ENCODE measurements at places on chromosomes 16 and 17.

- DNase-seq = no peak
These were observed 79.6 kb upstream of the TOB1 start for GRCh38 chr17:50945779-50946222.

DNA sequence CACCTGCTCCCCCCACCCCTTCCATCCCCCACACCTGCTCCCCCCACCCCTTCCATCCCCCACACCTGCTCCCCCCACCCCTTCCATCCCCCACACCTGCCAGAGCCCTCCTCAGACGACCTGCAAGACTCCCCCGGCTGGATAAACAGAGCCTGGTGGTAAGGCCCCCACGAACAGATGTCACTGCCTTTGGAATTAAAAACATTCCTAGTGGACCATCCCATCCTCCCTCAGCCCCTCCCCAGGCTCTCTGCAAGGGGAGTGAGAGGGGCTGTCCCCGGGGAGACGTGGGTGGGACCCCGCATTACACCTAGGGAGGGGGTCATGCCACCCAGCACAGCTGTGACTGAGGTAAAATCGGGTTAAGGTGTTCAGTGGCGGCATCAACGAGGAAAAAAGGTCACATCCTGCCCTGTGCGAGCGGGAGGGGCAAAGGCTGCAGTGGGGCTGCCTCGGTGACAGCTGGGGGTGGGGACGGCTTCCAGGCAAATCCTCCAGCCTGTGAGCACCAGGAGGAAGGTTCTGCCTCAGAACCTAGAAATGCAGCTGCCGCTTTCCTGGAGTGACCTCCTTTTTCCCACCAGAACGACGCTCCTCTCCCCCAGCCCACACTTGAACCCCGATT is 38.7 kb downstream of the TIMM22 start:
- peak; percentile 7 for DNase-seq

DNA sequence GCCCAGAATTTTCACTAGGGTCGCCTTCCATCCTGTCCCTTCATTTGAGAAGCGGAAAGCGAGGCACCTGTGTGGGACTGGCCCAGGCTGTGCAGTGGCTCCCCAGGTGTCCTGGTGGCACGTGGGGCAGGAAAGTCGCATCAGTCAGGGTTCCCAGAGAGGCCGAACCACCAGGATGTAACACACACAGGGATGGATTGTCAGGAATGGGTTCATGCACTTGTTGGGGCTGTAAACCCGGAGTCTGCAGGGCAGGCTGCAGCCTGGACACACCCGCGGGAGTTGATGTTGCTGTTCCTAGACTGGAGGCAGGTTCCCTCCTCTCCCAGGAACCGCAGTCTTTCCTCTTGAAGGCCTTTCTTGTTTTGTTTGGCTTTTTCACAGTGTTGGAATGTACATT is 30.7 kb upstream of the RPTOR start:
- DNase-seq = no peak

- no peak for DNase-seq
These were observed 50.6 kb downstream of the RMI2 start for GRCh38 chr16:11395949-11396240.

DNA sequence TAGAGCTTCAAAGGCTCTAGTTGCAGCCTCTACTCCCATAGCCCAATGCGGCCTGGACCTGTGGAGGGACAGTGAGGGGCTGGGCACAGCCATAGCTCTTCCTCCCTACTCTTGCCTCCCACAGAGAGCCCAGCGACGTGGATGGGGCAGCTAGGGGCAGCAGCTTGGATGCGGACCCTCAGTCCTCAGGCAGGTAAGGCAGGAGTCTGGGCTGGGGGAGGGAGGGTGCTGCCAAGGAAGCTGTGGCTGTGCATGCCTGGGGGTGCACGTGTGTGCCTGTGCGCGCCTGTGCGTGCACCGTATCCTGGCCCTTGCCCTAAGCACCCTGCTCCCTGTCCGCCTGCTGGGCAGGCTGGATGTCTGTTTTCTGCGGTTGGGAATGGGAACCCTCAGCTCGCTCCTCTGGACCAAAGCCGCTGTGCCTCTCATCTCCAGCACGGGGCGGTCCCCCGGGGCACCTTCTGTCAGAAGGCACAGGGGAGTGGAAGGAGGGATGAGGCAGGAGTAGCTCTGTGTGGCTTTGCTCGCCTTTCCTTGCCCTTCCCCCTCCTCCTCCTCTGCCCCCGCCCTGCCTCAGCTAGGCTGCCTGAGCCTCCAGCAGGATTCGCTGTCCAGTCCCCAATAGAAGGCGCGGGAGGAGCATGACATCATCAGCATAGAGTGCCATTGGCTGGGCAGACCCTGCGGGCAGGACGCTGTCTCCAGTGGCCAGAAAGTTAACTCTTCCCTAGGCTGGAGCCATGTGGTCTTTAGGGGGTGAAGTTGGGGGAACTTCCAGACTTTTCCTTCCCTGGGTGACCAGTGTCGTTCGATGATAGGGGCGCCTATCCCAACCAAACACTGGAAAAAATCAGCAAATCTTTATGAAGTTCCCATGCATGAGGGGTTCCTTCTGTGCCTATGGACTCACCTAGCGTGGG is 797 bp downstream of the PRCD start:
- peak; percentile 99 for DNase-seq

GRCh38 chr16:64858076-64858475 is 263.8 kb downstream of the CDH11 start:
- no peak for DNase-seq

- DNase-seq = peak; percentile 78
These were observed at the start of the genes NAA60 and ZNF597 for GRCh38 chr16:3443108-3444031. TSS of gene NAA60 (plus strand) at chr16:3443680. CDS start at chr16:3476228, 32,548 bp downstream. TSS of gene ZNF597 (minus strand) at chr16:3443504. CDS start at chr16:3443153, 351 bp downstream.

- DNase-seq = no peak
These were observed 121.9 kb upstream of the CDH13 start for GRCh38 chr16:82504836-82505235.

GRCh38 chr17:35087731-35088355 is 24.3 kb upstream of the RFFL start:
- DNase-seq = no peak

DNA sequence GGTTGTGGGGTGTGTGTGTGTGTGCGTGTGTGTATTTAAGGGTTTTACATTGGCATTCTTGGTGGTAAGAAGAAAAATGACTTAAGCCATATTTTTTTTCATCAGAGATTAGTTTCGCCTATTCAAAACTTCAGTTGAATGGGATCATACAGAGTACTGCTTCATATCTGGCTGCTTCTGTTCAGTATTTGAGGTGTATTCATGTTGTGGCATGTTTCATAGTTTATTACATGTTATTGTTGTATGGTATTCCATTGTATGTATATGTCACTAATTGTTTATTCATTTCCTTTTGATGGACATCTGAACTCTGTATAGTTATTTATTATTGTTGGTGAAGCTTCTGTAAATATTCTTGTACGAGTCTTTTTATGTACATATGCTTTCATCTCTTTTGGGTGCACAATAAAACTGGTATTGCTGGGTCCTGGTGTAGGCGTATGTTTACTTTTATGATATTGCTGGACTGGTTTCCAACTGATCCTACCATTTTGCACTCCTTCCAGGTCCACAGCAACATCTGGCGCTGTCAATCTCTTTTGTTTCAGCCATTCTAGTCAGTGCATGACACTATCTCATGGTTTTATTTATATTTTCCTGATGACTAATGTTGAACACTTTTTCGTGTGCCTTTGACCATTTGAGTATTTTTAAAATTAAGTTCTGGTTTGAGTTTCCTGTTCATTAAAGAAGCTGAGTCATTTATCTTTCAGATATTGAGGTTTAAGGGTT is 77.4 kb upstream of the MAF start:
- no peak for DNase-seq

- DNase-seq = no peak
These were observed 6.3 kb upstream of the SECTM1 start for GRCh38 chr17:82339634-82340580.

DNA sequence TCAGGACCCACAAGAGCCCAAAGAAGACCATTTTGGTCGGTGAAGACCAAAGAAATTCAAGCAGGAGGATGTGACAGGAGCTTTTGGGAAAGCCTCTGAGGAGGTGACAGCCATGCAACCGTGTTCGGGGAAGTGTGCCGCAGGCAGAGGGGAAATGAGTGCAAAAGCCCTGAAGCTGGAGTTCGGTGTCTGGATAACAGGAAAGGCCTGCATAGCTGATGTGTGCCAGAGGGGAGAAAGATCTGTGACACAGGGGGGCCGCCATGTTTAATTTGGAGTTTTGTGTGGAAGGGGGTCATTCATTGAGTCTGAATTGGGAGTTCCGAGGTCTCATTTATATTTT is 870 bp upstream of the ZC3H7A start:
- DNase-seq = no peak

GRCh38 chr16:67528870-67529581 is 397 bp downstream of the RIPOR1 start:
- peak; percentile 54 for DNase-seq

- peak; percentile 87 for DNase-seq
These were observed 618 bp downstream of the TRIM47 start for GRCh38 chr17:75877752-75878173.
